NCI-H748 treated with DMSO at 0.1 percent for 48 hours (cell line): ENCODE measurements at places on chromosomes 12 and 14.

DNA sequence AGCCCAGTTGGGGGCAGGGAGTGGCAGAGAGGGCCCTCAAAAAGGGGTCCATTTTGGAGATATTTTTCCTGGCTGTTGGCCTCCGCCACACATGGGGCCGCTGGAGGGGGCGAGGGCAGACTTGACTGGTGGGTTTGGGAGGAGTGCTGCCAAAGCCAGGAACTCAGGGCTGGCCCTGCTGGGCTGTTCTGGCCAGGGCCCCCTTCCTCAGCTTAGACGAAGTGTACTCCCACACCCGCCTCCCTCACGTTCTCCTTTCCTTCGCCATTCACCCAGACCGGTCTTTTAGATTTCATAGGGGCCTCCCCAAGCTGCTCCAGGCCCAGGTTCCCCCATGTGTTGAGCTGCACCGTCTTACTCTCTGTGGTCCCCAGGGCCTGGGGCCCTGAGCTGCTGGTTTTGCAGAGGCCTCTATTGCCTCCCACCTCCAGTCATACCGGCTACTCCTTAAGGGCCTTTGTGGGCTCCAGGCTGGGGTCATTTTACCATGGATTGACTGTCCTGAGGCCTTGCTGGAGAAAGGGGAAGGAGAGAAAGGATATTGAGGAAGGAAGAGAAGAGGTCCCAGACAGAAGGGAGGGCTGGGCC lies 1.3 kb downstream of the KRT7 start:
- DNase-seq: no peak

DNA sequence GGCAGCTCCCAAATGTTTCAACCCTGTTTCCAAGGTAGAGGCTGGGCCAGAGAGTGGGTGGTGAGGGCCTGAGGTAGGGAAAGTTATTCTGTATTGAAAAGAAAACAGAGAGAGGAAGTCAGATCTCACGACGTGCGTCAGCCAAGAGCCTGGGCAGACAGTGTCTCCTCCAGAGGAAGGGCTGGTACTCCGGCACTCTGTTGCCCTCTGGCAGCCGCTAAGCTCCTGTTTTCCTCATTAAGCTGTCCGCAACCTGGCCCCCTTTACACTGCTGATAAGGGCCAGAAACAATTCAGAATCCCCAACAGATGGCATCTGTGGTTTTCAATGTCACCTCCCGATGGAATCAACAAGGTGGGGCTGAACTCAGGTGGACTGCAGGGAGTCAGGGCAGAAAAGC lies 26.0 kb upstream of the LTBP2 start:
- no peak for DNase-seq

- no peak for DNase-seq
Measured at GRCh38 chr14:50704454-50705010, 36.4 kb upstream of the SAV1 start.

DNA sequence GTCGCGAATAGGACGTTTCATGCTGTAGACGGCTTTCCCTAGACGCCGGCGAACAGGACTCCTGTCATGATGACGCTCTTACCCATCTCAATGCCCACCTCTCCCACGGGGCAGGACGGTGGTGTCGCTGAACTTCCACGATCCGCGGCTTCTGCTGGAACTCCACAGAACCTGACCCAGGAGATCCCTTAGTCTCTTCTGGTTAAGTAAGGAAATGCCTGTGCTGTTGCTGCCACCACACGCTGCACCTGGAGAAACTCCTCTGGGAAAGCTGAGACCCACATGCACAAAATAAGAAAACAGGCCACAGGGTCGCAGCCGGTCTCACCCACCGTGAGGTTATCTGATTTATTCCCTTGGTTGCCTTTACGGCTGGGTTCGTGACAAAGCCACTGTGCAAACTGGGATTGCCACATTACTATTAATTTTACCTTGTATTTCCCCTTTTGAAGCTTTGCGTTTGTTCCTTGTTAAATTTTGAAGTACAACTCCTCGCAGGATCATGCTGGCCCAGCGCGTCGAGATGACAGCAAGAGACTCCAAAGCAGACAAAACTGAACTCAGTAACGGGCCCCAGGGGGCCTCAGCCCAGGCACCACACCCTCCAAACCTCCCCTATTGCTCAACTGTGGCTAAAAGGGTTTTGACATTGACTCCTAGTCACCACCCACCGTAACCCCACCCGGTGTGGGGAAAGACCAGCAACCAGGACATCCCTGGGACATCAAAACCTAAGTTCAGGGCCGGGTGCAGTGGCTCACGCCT lies 9.2 kb upstream of the MMP17 start:
- DNase-seq: no peak

DNA sequence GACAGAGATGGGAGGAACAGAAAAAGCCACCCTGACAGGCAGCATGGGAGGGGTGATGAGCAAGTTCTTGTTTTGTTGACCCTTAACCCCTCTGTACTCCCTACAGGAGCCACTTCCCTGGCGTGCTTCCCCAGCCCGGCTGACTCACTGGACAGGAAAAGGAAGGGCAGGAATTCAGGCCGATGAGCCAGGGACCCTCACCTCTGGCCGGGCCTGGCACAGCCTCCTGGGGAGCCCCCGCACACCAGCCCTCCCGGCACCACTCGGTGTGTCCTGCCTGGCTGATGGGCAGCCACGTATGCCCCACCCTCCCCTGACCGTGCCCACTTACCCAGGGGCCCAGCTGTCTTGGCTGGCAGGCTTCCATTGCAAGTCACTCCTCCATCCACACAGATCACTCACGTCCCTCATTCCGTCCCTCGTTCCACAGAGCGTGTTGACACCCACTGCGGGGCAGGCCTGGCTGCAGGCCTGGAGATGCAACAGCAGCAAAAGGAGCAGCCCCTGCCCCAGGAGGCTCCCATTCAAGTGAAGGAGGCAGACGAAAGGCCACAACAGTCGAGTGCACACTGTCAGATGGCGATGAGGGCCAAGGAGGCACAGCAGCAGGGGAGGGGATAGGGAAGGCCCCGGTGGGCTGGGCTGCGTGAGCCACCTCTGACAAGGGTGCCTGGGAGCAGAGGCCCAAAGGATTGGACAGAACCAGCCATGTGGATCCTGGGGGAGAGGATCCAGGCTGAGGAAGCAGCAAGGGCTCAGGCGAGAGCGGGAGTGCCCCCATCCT lies 19.7 kb upstream of the CD9 start:
- no peak for DNase-seq

- no peak for DNase-seq
Measured at GRCh38 chr12:123075646-123076171, 75.2 kb downstream of the PITPNM2 start.

GRCh38 chr12:93626160-93626559 lies 51.0 kb upstream of the CRADD start:
- no peak for DNase-seq

- DNase-seq: no peak
Measured at GRCh38 chr14:89626233-89626806, 209.3 kb upstream of the FOXN3 start.

- peak; percentile 35 for DNase-seq
Measured at GRCh38 chr14:28870033-28870564, 103.5 kb downstream of the FOXG1 start.

DNA sequence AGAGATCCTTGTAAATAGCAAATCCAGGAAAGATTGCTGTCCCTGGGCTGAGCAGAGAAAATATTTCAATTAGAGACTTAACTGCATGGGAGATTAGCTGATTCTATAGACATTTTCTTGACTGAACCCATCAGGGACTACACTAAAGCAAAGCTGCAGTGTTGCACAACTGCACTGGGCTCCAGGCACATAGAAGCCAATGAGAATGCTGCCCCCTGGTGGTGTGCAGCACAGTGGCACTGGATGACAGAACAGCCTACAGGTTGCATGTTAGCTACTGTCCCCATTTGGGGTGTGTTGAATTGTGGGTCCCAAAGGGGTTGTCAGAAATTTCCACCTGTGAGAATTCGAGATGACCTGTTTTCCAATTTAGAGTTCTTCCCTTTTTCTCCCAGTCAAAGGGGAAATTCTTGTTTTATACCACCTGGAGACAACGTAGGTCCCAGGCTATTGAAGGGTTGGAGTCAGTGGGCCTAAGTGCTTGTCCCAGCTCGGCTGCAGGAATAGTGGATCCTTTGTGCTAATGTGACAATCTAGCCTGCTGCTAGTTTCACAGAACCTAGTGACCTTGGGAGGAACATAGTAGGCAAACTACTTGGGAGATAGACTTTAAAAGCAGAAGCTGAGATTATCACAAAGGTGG lies 114.7 kb downstream of the SLC8A3 start:
- DNase-seq: peak; percentile 10

DNA sequence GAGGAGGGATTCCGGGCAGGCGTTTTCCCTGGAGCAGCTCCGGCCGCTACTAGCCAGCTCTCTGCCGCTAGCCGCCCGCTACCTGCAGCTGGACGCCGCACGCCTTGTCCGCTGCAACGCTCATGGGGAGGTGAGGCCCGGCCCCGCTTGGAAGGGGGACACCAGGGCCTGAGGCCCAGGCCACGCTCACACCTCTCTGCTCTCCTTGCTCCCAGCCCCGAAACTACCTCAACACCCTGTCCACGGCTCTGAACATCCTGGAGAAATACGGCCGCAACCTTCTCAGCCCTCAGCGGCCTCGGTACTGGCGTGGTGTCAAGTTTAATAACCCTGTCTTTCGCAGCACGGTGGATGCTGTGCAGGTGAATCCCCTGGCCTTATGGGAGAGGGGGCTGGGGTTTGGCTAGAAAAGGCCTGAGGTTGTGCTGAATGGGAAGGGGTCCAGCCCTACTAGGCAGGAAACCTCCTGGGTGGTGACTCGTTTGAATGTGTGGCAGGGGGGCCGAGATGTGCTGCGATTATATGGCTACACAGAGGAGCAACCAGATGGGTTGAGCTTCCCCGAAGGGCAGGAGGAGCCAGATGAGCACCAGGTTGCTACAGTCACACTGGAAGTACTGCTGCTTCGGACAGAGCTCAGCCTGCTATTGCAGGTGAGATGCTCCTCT lies 597 bp downstream of the RNF31 start:
- DNase-seq: no peak

DNA sequence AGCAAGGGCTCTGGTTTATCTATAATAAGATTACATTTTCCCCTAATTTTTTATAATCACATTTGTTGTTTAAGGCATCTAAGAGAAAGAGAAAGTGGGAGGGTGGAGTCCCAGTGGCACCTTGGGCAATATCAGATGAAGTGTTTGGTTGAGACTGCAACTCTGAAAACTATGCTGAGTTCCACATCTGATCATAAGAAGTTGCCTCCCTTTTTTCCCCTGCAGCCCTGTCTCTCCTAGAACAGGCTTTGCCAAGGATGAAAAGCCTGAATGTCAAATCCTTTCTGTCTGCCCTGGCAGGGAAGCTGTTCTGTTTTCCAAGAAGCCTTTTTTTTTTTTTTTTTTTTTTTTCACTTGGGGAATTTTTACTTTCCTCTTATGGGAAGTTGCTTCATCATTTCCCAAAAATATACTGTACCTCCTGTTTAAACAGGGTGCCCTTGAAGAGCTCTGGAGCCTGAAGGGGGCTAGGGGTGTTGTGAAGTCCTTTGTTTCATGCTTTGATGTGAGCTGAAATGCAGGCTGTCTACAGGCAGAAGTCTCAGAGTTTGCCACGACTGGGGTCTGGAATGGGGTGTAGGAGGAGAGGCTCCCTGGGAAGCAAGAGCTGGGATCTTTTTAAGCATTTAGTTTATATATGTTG lies 71.3 kb downstream of the SUSD6 start:
- DNase-seq: no peak

DNA sequence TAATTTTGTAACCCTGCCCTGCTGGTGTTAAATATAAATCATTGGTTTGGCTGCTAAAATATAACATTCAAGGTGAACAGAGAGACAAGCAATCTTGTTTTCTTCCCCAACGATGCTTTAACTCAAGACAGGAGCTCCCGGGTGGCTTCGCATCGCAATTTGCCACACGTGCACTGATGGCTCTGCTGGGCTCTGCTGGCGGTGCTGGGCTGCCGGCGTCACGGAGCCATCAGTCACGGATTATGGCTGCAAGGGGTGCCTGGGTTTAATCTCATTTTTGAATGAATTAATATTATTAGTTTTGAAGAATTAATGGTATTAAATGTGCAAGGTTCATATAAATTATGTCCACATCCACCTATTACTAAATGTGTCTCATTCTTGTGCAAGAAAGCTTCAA lies 44.9 kb upstream of the TMEM260 start:
- DNase-seq: no peak

- no peak for DNase-seq
Measured at GRCh38 chr12:49669796-49670195, 37.4 kb downstream of the FMNL3 start.

DNA sequence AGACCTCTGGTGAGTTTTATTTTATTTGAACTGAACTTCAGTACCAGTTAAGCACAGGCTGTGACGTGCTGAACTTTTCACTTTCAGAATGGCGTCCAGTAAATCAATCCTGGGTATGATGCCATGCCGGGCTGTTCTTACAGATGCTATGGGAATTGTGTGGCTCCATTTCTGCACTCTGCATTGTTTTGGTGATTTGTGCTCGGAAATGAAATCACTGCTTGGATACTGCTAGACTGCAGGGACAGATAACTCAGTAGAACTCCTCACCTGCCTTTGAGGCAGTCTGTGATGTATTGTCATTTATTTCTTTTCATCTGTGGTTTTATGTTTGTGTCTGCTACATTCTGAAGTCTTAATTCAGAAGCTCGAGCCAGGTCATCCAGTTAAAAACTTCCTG lies 172.7 kb downstream of the PTPN11 start:
- no peak for DNase-seq

- peak; percentile 29 for DNase-seq
Measured at GRCh38 chr12:104490850-104491249, 34.1 kb downstream of the CHST11 start.

- DNase-seq: no peak
Measured at GRCh38 chr12:95440401-95440800, 33.6 kb upstream of the METAP2 start.

- DNase-seq: no peak
Measured at GRCh38 chr12:107731366-107731765, 29.6 kb downstream of the PRDM4 start.

GRCh38 chr12:132373901-132374611 lies 44.7 kb upstream of the GALNT9 start:
- no peak for DNase-seq

DNA sequence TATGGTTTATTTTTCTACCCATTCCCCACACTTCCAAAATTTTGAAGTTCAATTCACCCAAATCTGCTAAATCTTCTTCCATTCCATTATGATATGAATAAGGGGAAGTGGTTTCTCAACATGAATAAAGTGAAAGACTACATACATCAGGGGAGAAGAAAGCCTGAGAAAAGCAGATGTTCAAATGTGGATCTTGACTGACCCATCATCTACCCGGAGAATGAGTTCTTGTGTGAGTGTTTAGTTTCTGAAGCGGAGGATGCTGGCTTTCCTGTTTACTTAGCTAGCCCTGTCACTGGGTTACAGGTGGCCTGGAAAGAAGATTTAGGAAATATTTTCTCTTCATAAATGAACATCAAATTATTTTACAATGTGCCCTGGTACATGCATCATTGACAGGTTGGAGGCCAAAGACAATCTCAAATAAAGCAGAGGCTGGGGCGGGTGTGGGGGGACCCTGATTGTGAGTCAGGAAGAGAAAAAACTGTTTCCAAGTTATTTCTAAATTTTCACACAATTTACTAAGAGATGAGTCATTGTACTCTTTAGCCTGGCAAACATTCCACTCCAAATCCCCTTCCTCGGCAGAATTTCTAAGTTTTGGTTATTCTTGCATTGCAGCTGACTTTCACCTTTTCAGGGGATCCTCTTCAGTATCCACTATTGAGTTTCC lies 135.6 kb downstream of the SLC25A21 start:
- DNase-seq: no peak

GRCh38 chr12:47023311-47023710 lies 56.1 kb upstream of the PCED1B start:
- no peak for DNase-seq

- no peak for DNase-seq
Measured at GRCh38 chr12:124456652-124457152, 110.7 kb downstream of the NCOR2 start.
